ENCODE measurements at places on chromosomes 7 and 10.

- DNase-seq: no peak
These were observed 1.3 kb downstream of the NRCAM start for GRCh38 chr7:108454674-108455550.

GRCh38 chr7:157140511-157140905 is 1.8 kb downstream of the UBE3C start:
- no peak for DNase-seq

GRCh38 chr7:127738859-127739258 is 86.9 kb downstream of the SND1 start:
- DNase-seq: no peak

GRCh38 chr7:2893411-2893861 is 49.3 kb upstream of the GNA12 start:
- no peak for DNase-seq

- DNase-seq: no peak
These were observed 10.2 kb upstream of the FAM13C start for GRCh38 chr10:59372543-59372942.

DNA sequence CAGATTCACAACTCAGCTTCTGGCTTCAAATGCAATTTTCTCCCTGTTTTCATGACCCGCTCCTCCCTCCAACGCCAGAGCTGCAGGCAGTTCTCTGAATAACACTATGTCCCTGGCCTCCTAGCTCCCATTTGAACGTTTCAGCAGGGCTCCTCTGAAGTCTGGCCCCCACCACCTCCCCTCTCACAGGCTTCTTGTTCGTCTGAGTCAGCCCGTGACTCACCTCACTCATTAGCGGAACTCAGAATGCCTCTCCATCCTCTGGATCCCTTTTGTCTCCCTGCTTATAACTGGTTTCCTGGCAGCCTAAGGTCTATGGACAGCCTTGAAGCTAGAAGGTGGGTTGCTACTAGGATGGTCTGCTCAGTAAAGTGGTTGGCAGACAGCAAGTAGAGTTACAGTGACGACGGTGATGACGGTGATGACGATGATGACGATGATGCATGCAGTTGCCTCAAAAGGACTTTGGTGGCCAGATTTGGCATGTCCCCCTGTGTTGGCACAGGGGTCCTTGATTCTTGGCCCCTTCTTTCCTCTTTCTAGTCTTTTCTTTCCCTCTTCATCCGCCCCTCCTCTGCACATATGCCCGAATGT is 83.3 kb upstream of the MKLN1 start:
- no peak for DNase-seq

GRCh38 chr7:108360058-108360800 is 96.0 kb downstream of the NRCAM start:
- no peak for DNase-seq

DNA sequence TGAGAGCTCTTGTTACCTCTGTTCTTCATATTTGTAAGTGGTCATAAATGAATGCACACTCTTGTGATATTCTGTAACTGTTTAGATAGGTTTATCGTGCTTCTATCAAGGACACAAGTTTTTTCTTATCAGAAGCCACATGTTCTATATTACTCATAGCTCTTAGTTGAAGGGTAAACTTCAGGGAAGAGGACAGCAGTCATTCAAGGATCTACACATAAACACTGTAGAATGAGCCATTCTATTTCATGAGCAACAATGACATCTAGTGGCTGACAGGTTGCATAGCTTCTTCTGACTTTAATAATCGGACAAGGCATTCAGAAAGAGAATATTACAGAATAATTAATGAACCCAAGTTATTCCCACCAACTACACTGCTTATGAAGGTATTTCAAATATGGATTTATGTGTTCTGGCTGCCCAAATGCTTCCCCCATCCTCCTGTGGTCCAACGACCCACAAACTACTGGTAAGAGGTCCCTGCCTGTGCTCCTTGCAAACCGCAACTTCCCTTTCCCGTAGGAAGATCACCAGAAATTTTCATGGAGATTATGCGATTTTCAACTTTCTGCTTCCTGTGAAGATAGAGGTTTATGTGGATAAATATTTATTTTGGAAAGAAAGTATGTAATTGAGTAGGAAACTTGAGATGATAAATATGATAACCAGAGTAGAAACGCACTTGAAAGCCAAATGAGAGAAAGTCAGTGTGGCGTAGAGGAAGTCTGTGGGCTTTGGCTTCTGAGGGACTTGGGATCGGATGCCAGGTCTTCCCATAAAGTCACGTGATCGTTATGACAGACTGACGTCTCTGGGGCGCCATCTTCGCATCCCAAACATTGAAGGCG is 16.8 kb upstream of the ABCB5 start:
- no peak for DNase-seq

DNA sequence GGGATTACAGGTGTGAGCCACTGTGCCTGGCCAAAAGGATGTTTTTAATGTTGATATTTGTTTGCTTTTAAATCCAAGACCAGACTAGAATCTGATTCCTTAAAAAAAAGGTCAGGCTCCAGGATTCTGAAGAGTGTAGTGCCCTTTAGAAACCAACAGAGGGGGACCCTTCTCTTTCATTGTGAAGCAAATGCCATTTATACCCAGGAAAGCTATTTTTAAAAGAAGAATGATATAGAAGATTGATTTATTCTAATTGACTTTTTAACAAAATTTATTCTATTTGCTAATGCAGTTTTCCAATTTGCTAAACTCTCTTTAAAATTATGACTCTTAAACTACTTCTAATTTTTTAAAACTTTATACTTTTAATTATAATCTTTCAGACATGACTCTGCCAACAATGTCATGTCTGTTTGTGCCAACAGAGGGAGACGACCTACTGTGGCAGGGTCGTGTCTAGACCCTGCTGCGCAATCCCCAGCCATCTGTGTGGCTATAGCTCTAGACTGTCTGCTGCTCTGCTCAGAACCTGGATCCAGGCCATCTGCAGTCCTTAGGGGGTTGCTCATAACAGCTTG is 201.0 kb upstream of the IMMP2L start:
- DNase-seq: no peak

Measured in T-cell (primary cell).